ENCODE measurements at places on chromosomes 2 and 18.
A peak's percentile ranks its signal among the peaks of the same experiment; 100 is the strongest.

- peak overlapping the region; percentile 84 for H3K4me3 ChIP-seq
- DNase-seq: no peak
- H3K4me1 ChIP-seq: no peaks in the 10 kb centered on the region
- H3K36me3 ChIP-seq: no peaks in the 10 kb centered on the region
- H3K27ac ChIP-seq: no peak overlapping the region
These were observed 1.7 kb downstream of the MARS2 start for GRCh38 chr2:197706839-197707207.

DNA sequence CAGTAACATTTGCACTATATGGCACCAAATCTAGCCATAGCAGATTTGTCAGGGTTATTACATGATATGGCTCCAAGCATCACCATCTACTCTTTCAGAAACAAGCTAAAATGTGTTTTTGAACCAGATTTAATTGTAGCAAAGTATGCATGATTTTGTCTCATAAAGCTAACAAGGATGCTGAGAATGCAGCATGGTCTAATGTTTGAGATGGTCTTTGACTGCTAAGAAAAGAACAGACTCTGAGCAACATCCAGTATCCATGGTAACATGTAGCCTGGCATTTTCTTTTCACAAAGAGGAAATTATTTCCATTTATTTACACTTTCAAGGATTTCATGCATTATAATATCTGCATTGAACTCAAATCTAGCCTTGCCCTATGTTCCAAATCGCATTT is 206.5 kb downstream of the PDE1A start:
- no peaks in the 10 kb centered on the region for H3K27me3 ChIP-seq
- DNase-seq: no peak
- no peak overlapping the region for H3K4me3 ChIP-seq
- H3K4me1 ChIP-seq: no peaks in the 10 kb centered on the region

DNA sequence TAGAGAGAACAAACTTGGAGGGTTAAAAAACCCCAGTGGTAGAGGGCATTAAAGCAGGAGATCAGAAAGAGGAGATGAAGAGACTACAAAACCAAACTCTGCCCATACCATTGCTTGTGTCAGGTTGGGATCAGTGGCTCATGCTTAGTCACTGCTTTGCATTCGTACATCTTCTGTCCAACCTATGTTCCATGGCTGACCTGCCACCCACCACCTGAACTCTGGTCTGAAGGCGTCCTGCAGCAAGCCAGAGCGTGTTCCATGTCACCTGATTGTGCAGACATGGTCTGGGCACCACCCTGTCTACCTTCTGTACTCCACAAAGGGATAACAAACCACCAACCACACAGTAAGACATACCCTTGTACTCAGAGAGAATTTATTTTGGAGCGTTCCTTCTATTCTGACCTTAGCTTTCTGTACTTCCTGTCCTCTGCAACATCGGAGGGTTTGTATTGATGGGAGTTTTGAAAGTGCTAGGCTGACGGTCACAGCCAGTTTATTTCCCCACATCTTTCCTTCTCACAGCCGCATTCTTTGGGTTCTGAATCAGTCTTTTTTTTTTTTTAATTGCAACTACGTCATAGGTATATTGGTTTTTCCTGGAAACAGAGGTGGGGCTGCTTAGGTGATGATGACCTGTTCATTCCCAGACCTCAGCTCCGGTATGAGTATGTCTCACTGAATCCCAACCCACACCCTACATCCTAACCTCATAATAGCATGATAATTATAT is 88.3 kb downstream of the SOWAHC start:
- no peaks in the 10 kb centered on the region for H3K4me1 ChIP-seq
- H3K36me3 ChIP-seq: no peaks in the 10 kb centered on the region
- no peak for DNase-seq
- H3K4me3 ChIP-seq: no peak overlapping the region
- H3K27me3 ChIP-seq: no peaks in the 10 kb centered on the region

GRCh38 chr2:20351555-20352229 is 1.0 kb upstream of the PUM2 start:
- H3K4me3 ChIP-seq: peak overlapping the region; percentile 73
- H3K36me3 ChIP-seq: no peaks in the 10 kb centered on the region
- H3K27me3 ChIP-seq: no peaks in the 10 kb centered on the region
- DNase-seq: no peak

DNA sequence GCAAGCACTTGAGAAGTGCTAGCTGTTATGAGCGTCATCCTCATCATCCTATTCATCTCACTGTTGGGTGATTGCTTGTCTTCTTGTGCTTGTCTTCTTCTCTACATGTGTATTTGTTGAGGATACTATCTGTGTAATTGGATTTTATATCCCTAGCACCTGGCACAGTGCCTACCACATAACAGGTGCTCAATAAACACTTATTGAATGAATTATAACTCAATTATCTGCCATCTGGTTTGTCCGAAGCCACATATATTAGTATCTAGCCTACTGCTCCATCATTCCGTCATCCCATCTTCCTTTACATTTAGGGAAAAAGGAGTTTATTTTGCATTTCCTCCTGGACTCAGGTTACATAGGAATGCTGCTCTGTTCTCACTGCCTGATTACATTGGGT is 330.4 kb upstream of the ETAA1 start:
- H3K4me3 ChIP-seq: no peak overlapping the region
- DNase-seq: no peak
- no peaks in the 10 kb centered on the region for H3K27me3 ChIP-seq
- H3K27ac ChIP-seq: no peak overlapping the region
- no peaks in the 10 kb centered on the region for H3K4me1 ChIP-seq
- H3K36me3 ChIP-seq: no peaks in the 10 kb centered on the region
